ENCODE measurements at places on chromosomes 13 and 19.

DNA sequence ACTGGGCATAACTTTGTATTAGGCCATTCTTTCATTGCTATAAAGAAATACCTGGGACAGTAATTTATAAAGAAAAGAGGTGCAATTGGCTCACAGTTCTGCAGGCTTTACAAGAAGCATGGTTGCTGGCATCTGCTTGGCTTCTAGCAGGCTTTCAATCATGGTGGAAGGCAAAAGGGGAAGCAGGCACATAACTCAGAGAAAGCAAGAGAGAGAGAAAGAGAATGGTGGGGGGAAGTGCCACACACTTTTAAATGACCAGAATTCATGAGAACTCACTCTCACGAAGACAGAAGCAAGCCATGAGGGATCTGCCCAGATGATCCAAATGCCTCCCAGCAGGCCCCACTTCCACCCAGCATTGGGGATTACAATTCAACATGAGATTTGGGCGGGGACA is 179.7 kb downstream of the SPRY2 start:
- no peak for DNase-seq

DNA sequence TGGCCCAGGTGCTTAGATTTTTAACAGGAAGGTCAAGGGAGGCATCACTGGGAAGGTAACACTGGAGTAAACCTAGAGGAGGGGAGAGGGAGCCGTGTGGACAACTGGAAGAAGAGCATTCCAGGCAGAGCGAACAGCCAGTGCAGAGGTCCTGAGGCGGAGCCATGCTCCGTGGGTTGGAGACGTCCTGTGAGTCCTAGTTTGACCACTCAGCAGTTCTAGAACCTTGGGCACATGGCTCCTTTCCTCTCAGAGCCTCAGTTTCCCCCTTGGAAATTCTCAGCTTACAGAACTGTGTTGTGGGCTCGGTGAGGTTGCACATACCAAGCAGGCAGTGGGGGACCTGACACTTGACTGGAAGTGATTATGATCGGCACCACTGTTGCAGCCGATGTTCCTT is 130.9 kb downstream of the DPF1 start:
- no peak for DNase-seq

GRCh38 chr19:1672038-1672768 is 19.8 kb upstream of the TCF3 start:
- peak; percentile 70 for DNase-seq

- DNase-seq = no peak
Measured at GRCh38 chr19:29271341-29271740, 58.4 kb upstream of the UQCRFS1 start.

DNA sequence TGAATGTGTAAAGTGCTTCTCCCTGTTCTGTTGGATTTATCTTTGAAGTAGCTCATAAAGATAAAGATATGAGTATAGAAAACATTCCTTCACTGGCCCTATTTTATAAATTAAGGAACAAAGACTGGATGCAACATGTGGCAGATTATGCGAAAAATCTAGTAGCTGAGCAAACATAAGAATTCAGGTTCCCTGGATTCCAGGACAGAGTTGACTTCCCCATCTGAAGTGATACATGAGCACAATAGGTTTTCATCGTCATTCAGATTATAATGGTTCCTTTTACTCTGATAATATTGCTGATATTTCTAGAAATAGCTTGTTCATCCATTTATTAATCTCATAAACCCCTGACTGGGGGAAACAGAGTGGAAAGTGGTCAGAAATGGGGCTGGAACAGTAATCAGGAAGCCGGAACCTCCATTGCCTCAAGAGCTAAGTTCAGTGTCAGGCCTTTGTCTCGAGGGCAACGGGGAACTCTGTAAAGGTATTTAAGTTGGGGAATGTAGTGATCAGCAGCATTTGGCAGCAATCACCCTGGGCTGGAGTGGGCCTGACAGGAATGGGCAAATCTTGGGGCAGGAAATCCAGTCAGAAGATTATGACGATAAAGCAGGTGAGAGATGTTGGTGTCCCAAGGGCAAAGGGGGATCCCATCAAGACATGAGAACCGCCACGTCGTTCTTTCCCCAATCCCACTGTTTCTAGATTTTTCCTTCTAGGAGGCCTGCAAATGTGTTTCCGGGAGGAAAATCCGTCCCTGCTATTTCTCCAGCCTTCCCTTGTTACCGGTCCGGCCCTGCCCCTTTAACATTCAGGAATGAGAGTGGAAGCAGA is 232.5 kb upstream of the SERP2 start:
- no peak for DNase-seq

All from spinal cord (tissue), 10 donors.